ENCODE measurements at places on chromosomes 12 and 14.

GRCh38 chr12:49946086-49946485, 4.5 kb upstream of the AQP2 start:
- DNase-seq: no peak

- DNase-seq: no peak
Measured at GRCh38 chr12:98220636-98221035, 294.8 kb upstream of the TMPO start.

GRCh38 chr14:77599889-77600288, 16.5 kb downstream of the SPTLC2 start:
- DNase-seq: no peak

DNA sequence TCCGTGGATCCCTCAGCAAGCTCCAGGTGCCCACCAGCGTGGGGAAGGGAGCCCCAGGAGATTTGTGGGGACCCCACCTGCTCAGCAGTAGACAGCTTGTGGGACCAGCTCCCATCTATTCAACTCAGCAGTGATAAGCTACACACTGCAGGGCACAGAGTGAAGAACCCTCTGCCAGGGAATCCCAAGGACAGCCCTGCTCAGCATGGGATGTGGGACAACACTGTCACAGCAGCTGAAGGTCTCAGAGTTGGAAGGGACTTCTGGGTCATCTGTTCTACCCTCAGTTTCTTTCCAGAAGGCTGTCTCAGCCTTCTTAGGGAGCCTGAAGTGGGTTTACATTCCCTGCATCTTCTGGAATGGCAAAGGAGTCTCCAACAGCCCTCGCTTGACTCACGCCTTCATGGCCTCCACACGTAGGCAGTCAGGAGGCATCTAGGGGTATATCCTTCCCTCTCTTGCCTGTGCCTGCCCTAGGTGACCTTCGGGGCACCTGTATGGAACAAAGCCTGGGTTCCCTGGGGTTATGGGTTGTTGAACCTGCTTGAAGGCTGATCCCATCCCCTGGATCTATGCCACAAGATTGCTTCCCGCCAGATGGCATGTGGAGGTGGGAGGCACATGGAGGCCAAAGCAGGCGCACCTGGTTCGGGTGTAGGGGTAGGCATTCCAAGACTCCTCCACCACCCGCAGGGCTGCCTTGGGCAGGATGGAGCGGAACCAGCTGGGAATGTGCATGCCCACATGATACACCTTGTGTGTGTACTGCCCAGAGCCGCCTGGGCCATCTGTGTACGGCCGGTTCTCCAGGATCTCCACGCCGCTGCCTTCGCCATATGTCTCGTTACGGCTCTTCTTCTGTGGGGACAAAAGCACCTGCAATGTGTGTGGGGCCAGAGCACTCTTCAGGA, 33.0 kb downstream of the ARL6IP4 start:
- DNase-seq: no peak

- no peak for DNase-seq
Measured at GRCh38 chr12:120470150-120470784, 719 bp upstream of the SRSF9 start.

- no peak for DNase-seq
Measured at GRCh38 chr14:102694530-102695166, 82.6 kb upstream of the TRAF3 start.

GRCh38 chr14:65226824-65227604, 124.7 kb upstream of the MAX start:
- no peak for DNase-seq

DNA sequence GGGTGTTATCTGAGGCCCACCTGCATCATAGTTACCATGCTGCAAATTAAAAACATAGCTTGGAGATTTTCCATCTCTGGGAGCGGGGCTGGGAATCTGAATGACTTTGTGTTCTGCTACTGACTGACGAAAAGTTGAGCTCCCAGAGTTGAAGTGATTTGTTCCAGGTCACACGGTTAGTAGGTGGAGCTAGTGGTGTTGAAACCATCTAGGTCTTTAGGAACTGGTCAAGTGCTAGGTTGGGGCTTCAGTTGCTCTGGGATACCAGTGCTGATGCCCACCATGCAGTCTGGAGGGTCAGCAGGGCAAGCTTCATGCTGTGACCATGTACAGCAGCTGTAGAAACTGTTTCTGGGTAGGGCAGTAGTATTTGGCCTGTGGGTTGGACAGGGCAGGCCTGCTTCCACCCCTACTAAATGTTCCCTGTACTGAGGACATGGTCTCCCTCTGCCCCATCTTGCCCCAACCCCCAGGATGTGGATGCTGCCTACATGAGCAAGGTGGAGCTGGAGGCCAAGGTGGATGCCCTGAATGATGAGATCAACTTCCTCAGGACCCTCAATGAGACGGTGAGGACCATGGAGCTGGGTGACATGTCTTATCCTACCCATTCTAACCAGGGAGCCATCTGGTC, 5.3 kb downstream of the KRT7 start:
- no peak for DNase-seq

GRCh38 chr12:3133405-3133783, 56.2 kb downstream of the TSPAN9 start:
- DNase-seq: no peak

GRCh38 chr12:130556486-130557055, 159.5 kb downstream of the RIMBP2 start:
- DNase-seq: no peak

DNA sequence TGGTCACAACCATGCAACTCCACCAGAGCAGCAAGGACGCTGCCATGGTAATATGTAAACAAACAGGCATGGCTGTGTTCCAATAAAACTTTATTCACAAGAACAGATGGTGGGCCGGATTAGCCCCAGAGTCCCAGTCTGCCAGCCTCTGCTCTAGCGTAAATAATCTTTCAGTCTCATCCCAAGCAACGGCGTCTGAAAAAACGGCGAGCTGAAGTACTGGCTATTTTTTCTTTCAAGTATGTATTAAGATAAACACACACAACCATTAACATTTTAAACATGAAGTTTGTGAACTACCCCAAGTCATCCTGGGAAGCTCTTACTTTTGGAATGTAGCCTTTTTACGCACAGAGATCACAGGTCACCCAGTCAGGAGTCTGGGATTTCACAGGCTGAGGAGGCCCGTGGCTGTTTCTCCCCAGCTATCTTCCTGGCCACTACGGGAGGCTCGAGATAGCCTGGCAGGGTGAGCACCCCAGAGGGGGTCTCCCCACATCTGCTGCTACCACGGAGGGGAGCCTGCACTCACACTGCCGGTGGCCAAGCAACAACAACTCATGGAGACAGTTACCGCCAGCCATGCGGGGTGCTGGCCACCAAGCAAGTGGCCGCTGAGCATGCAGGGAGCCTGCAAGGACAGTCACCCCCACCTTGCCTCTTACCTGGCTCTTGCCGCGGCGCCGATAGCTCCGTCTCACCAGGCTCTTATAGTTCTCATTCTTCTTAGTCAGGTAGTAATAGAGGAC, 124.6 kb downstream of the RFLNA start:
- DNase-seq: no peak

DNA sequence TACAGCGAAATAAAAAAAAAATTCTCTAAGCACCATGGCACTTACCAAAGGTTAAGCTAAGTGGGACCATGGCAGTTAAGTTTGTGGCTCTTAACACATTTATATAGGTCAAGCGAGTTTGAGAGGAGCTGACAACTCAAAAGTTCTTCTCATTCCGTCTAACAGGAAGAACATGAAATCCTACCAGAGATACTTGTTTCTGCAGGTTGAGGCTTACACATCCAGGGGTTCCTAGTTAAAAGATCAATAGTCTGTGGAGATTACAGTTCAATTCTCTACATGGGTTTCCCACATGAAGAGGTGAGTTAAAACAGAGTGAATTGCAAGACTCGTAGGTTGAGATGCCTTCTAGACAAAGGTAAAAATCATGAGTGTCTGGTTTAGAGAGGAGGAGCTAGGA, 142.6 kb downstream of the EMP1 start:
- no peak for DNase-seq

DNA sequence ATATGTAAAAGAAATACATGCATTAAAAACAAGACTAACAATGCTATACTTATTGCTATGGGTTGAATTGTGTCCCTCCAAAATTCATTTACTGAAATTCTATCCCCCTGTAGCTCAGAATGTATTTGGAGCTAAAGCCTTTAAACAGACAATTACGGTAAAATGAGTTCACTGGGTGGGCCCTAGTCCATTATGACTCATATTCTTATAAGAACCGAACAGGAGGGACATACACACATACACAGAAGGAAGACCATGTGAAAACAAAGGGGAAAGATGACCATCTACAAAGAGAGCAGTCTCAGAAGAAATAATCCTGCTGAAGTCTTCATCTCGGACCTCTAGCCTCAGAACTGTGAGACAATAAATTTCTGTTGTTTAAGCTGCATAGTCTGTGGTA, 77.1 kb upstream of the ANKS1B start:
- no peak for DNase-seq

GRCh38 chr14:34012978-34013720, 62.3 kb upstream of the EGLN3 start:
- no peak for DNase-seq

DNA sequence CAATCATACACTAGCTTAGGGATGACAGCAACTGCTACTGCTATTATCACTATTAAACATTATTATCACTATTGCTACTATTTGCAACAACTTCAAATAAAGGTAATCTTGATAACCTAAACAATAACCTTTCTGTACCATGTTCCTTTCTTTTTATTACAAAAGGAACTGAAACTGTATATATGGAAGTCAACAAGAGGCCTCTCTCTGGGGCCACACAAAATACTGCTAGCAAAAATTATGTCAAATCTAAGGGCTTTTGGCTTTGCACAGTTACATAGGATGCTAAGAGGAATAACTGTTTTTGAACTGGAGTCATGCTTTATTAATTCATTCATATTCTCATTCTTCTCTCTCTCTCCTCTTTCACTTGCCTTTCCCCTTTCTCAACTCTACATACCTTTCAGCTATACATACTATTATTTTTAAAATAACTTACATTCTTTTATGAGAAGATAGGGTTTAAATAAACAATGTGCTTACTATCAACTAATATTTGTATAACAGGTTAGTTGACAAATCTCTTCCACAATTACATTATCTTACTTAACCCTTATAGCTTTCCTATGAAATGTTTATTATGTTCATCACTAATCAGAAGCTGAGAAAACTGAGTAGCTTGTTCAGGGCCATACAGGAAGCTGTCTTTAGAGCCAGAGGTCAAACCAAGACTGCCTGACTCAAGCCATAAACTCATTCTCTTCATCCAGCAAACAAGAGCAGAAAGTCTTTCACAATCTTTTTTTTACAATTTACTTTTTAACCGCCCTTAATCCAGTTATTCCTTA, 25.7 kb downstream of the SPTSSA start:
- no peak for DNase-seq

GRCh38 chr12:26805401-26805971, 27.5 kb downstream of the ITPR2 start:
- no peak for DNase-seq

DNA sequence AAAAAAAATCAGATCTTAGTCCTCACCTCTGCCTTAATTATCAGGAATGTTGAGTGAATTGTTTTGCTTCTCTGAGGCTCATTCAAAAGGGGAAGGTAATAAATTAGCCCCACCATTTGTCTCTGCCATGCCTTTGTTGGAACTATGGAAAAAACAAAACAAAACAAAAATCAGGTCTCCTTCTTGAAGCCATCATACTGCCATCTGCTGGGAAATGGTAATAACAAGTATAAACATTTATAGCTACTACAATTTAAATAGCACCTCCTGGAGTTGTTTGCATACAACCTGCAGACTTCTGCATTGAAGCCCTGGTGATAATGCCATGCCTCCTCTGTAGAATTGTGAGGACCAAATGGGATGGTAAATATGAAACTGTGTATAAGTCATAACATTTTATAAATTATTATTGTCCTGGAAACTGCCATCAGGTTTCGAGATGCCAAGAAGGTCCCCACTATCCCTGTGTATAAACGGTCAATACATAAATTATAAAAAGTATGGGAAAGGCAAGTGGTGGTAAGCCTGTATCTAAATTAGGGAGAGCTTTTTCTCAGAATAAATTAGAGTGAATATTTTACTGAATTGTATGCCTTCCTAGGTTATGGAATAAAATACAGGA, 87.2 kb upstream of the FGD4 start:
- DNase-seq: no peak

- DNase-seq: no peak
Measured at GRCh38 chr12:20210621-20211215, 157.6 kb upstream of the PDE3A start.

DNA sequence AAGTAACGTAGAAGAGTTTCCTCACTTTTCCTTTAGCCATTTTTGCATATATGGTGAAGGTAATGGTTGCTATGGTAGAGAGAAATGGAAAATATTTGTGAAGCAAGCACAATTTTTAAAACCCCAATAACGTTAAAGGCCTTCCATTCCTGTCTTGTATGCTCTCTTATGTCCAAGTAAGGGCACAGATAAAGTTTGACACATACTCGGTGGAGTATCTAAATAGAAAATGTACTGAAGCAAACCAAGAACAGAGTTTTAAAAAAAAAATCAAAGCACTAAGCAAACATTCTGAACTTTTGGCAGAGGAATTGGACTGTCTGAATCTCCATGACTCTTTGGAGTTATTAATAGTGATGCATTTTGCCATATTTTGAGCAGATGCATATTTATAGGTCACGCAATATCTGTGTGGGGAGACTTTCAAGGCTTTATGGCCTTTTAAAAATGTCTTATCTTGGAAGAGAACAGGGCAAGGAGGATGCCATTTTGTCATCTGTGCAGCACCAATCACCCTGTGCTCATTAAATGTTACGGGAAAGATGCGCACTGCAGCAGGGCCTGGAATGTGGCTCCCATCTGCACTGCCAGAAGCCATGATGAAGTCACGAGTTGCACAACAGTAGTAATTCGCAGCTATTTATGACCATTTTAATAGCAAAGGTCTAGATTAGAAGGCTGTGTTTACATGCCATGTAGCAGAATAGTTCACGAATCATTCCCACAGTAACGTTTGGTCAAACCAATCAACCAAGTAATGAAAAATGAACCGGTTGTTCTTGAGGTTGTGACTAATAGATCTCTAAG, 23.3 kb upstream of the AMIGO2 start:
- DNase-seq: no peak

- DNase-seq: no peak
Measured at GRCh38 chr14:68217791-68218340, 398.3 kb downstream of the RAD51B start.

- no peak for DNase-seq
Measured at GRCh38 chr14:44462381-44462780, 44.7 kb downstream of the FSCB start.

DNA sequence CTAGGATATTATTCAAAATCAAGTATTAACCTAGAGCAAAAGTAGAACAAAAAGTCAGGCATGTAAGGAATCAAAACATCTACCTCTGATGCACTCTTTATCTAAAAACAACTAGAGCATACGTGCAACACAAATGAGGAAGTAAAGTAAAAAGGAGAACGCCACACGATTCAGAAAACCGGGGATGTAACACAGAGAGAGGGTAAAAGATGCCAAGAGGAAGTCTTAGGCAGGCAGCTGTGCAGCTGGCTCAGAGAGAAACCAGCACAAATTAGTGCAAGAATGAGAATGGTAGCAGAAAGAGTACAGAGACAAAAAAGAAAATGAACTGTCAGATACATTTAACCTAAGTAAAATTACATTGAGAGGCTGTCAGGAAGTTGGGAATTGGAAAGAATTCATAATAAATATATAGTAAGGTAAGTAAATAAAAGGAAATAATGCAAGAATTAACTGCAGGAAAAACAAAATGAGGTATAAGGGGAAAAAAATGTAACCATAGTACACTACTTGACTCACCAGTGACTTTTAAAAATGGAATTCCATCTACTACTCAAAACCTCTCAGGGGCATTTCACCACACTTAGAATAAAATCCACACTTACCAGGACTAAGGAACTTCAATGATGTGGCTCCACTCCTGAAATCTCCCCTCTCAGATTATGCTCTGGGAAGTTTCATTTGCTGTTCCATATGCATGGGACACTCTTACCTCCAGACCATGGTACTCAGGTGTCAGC, 17.1 kb downstream of the BCAT1 start:
- DNase-seq: no peak

- DNase-seq: no peak
Measured at GRCh38 chr14:70886421-70887206, 20.6 kb upstream of the PCNX1 start.

All from amygdala (tissue), 56 donors.